ENCODE measurements at places on chromosomes 4 and X.

GRCh38 chr4:14887842-14888433 is 114.3 kb upstream of the CPEB2 start:
- no peak for DNase-seq

GRCh38 chr4:110084154-110084553 is 114.3 kb downstream of the ELOVL6 start:
- no peak for DNase-seq

DNA sequence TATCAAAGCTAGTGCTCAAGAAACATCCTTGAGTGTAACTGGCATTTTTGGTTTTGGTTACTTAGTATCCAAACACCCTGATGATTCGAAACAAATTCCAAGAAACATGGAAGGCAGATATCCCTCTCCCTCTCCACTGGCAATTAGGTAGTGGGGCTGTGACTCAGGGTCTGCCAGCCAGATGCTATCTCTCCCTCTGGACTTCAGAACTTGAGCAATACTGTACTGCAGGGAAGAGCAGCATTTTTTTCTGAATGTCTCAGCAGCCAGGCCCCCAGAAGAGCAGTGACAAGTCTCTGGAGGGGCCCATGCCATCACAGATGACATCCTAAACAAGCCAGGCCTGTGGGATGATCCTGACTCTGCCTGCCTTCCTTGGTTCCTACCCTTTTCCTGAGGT is 37.3 kb upstream of the BCORL1 start:
- no peak for DNase-seq

GRCh38 chr4:29853833-29854232 is 866.3 kb upstream of the PCDH7 start:
- DNase-seq: no peak

- DNase-seq: peak; percentile 18
Observed at GRCh38 chr4:76597423-76597979, 162.5 kb downstream of the SHROOM3 start.

- no peak for DNase-seq
Observed at GRCh38 chr4:170674176-170674575, 584.4 kb upstream of the AADAT start.

DNA sequence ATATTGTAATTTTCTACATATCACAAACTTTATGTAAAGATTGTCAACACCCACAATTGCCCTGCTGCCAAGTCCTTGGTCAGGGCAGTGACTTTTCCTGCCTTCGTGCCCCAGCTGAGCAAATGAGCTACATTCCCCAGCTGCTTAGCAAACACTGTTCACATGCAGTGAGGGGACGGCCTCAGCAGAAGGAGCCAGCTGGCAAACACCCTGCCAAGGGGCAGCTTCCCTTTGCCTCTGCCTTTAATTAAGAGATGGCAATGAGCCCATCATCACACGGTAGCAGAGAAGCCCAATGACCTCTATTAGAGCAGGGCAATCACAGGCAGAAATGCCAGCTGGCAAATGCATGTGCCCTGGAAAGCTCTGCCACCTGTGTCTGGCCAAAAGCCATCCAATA is 253.4 kb downstream of the EPHA5 start:
- peak; percentile 78 for DNase-seq

DNA sequence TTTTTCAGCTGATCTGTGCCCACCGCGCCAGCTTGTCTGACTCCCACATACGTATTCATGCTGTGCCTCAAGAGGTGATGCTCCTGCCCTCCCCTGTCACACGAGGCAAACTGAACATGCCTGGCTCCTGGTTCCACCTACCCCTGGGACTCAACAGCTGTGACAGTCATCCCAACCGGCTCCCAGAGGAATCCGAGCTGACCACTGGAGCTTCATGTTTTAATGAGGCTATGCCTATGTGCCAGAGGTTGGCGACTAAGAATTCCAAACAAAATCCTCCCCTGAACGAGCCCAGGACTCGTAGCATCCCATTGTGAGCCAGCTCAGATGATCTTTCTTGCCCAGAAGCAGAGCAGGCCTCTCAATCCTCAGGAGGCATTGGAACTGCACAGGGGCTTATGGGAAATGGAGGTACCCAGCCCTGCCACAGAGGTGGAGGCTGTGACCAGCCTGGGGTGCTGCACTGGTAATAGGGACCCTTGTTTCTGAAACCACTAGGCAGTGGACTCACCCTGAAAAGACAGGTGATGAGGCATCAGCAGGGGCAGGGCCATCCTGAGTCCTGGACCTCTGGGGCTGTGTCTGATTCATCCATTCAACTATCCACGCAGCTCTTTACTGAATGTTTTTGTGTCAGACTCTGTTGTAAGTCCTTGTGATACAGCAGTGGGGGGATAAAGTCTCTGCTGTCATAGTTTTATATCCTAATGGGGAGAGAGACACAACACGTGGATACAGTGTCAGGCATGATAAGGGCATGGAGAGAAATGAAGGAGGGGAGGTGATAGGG is 325.0 kb downstream of the EVC2 start:
- DNase-seq: no peak

DNA sequence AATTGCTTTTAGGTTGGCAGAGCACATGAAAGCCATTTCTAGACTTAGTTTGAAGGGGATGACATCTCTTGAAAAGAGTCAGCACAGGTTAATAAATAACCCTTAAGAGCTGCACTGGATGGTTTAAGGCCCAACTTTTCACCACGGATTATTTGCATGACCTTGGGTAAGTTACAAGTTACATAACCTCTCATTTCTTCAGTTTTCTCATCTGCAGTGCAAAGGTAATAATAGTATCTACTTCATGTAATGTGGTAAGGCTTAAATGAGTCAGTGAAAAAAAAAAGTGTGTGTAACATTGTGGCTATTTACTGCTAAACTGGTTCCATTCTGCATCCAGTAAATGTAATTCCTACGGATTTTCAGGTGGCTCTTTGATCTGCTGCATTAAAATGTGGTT is 715.8 kb downstream of the CCSER1 start:
- DNase-seq: no peak

DNA sequence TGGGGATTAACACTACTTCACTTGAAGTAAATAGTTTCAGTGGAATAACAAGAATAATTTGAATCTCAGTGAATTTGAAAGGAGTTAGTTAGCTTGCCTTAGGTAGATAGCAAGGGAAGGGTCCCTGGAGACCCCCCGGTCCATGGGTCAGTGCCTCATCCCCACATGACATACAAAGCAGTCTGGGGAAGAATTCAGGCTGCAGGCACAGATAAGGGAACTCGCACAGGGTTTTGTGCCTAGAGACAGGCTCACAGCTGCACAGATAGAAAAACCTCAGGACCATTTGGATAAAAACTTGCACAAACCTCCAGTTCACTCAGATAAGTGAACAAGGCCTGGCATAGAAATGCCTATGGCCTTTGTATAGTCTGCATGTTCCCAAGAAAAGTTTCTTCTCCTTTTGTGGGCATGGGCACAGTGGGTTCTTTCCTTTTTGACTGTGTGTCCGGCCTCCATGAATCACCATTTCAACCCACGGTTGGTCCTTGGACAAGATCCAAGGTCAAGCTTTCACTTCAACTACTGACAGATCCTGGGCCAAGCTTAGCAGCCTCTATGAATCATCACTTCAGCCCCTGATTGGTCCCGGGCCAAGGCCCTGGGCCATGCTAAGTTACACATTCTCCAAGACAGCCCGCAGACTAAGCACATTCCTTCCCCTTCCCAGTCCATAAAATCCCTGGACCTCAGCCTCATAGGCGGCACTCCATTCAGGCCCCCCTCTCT is 108.3 kb upstream of the KLHL4 start:
- DNase-seq: no peak

DNA sequence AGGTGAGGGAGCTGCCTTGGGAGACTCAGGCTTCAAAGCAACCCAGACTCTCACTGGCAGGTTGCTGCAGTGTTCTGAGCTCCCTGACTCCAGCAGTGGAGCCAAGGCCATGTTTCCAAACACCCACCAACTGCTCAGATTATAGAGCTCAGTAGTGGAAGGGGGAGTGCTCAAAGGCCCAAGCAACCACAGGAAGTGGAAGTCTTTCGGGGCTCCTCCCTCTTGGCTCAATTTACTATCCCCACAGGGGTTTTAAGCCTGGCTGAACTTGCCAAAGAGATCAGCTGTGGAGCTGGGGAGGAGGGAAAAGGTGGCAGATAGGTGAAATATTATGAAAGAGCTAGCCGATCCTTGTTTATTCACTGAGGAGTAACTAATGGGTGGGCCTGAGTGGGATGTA is 82.5 kb downstream of the HPRT1 start:
- DNase-seq: peak; percentile 75

DNA sequence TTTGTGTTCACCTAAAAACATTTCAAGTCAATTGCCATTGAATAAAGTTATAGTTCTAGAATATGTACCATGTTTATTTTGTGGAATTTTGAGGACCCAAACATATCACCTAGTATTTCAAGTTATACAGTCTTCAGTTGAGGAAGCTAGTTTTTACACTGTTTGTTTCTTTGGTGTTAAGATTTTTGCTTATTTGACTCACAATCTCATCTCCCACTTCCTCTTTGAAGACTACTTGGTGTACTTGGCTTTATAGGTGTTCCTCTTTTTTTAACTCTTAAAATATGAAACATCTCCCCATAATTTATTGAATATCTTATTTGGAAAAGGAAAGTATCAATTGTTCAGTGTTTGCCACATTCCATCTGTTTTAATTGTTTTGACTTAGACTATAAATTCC is 675.4 kb downstream of the RAPGEF2 start:
- no peak for DNase-seq

DNA sequence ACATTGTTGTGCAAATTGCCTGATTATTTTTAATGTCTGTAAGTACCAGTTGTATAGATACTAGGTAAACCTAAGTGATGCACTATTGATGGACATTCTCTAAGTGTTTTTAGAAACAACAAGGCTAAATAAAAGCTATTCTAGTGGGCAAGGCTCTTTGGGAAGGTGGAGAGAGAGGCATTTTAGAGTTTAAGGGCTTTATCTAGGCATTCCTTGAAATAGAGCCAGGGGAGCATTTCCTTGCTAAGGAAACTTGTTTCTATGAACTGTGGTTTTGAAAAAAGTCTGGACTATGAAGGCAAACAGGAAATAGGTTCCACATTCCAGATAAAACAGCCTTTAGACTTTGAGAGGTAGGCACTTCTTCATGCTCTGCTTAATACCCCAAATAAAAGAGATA is 23.8 kb downstream of the BMX start:
- DNase-seq: no peak

DNA sequence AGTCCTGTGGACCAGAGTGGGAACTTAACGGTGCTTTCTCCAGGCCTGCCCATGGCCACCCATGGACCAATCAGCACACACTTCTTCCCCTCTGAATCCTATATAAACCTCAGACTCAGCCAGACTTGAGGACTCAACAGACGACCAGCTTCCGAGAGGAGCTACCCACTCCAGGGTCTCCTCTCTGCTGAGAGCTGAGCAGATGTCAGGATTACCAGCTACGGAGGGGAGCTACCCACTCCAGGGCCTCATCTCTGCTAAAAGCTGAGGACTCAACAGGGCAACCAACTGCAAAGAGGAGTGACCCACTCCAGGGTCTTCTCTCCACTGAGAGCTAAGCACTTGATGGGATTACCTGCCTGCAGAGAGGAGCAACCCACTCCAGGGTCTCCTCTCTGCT is 80.0 kb upstream of the DDX60 start:
- no peak for DNase-seq

GRCh38 chr4:2259541-2260343 is 2.2 kb downstream of the MXD4 start:
- DNase-seq: no peak

DNA sequence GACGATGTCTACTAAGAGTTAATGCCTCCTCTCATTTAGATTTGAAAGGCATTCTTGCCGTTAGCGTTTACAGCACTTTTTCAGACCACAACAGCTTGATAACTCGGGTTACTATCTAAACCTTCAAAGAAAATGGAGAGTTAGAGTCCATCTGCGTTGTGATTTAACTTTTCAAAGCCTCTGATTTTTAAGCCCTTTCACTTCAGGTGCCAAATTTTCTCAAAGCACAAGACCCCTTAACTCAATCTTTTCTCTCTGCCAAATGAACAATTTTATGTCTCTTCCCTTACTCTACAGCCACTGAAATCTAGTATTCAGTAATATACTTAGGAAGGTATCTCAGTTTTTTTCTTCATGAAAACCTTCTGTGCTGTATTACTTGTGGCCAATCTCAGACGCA is 310.5 kb downstream of the TENM3 start:
- DNase-seq: no peak

DNA sequence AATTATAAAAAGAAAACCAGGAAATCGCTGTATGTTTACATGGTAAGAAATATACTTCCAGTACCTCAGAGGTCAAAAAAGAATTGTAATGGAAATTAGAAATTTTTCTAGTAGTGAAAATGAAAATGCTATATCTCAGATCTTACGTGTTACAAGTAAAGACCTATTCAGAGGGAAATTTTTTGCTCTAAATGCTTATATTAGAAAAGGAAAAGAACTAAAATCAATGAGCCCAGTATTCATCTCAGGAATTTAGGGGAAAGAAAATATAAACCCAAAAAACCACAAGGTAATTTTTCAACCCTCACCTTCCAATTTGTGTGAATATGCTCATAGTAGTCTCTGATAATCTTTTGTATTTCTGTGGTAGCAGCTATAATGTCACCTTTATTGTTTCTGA is 145.6 kb downstream of the RAP1GDS1 start:
- no peak for DNase-seq

DNA sequence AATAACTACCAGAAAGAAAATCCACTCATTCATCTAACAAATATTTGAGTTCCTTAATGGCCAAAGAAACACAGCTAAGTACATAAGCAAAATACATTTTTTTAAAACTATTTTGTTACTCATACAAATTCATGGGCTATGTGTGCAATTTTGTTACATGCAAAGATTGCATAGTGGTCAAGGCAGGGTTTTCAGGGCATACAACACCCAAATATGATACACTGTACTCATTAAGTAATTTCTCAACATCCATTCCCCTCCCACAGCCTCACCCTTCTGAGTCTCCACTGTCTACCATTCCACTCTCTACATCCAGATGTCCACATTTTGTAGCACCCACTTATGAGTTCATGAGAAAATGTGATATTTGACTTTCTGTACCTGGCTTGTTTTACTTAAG is 58.2 kb downstream of the BRWD3 start:
- DNase-seq: no peak

- no peak for DNase-seq
Observed at GRCh38 chrX:107206697-107207065, 270 bp downstream of the DNAAF6 start.

- DNase-seq: no peak
Observed at GRCh38 chr4:127084666-127085065, 548.1 kb upstream of the INTU start.

DNA sequence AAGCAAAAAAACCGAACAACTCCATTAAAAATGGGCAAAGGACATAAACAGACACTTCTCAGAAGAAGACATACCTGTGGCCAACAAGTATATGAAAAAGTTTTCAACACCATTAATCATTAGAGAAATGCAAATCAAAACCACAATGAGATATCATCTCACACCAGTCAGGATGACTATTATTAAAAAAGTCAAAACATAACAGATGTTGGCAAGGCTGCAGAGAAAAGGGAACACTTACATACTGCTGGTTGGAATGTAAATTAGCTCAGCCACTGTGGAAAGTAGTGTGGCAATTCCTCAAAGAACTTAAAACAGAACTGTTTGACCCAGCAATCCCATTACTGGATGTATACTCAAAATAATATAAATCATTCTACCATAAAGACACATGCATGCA is 436.3 kb downstream of the KLHL13 start:
- DNase-seq: no peak

Measured in NCI-H524 (cell line).